AG08396 (cell line): ENCODE measurements at places on chromosomes 5 and 9.
A peak's percentile ranks its signal among the peaks of the same experiment; 100 is the strongest.

GRCh38 chr9:75921391-75922127 lies 31.1 kb downstream of the PCSK5 start:
- DNase-seq, result no peak

GRCh38 chr5:138502521-138502920 lies 37.2 kb downstream of the EGR1 start:
- DNase-seq, result no peak

DNA sequence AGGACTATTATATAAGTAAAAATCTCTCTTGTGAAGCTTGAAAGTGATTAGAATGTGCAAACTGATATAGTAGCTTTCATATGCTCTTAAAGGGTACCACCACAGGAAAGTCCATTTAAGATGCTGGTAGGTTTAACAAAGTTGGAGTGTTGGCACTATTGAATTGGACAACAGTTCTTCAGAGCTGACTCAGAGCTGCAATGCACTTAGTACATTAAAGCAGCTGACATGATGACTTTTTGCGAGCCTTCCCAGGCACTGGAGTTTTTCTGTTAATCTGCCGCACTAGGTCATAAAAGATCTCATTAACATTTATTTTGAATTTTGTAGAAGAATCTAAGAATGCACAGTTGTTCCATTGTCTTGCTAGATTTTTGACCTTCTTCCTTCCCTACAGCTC lies 243.8 kb downstream of the ADAMTSL1 start:
- DNase-seq, result no peak

- DNase-seq, result no peak
Measured at GRCh38 chr9:116694785-116695291, 7.7 kb downstream of the TRIM32 start.

GRCh38 chr9:36169166-36169565 lies at the start of gene CCIN:
CCIN (plus strand) TSS chr9:36169388; CDS start chr9:36169503, 115 bp downstream.
- DNase-seq, result no peak

DNA sequence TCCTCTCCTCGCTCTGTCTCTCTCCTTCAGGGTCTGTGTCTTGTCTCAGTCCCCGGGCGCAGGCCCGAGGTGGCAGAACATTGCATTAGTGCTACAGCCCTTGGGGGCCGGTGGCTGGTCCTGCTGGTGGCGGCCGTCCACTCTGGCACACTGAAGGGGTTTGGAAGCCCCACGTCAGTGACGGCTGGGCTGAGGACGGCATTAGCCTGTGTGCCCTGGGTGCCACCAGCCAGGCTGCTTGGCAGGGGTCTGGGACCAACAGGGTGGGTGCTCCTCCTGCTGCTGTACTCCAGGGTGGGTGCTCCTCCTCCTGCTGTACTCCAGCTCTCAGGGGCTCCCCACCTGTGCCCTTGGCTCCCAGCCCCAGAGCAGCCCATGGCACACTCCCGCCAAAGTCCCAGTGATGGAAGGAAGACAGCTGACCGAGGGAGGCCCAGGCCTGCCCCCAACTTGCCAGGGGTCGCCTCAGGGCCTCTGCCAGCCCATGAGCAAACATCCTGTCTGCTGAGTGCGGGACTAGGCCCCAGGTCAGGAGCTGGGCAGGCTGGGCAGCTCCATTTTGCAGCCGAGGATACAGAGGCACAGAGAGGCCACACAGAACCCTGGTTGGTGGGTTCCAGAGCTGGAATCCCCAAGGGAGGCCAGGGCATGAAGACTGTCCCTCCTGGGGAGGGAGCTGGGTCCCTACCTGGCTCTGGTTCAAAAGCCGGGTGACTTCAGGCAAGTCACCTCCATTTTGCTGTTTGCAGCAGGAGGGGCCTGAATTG lies 27.3 kb downstream of the SARDH start:
- no peak for DNase-seq

- DNase-seq, result no peak
Measured at GRCh38 chr5:9126490-9126889, 419.4 kb downstream of the SEMA5A start.

GRCh38 chr9:32487981-32488380 lies 38.0 kb downstream of the RIGI start:
- DNase-seq, result no peak

GRCh38 chr9:109624896-109625295 lies 126.8 kb upstream of the PTPN3 start:
- DNase-seq, result no peak

GRCh38 chr5:38961691-38962090 lies 112.5 kb downstream of the RICTOR start:
- no peak for DNase-seq

DNA sequence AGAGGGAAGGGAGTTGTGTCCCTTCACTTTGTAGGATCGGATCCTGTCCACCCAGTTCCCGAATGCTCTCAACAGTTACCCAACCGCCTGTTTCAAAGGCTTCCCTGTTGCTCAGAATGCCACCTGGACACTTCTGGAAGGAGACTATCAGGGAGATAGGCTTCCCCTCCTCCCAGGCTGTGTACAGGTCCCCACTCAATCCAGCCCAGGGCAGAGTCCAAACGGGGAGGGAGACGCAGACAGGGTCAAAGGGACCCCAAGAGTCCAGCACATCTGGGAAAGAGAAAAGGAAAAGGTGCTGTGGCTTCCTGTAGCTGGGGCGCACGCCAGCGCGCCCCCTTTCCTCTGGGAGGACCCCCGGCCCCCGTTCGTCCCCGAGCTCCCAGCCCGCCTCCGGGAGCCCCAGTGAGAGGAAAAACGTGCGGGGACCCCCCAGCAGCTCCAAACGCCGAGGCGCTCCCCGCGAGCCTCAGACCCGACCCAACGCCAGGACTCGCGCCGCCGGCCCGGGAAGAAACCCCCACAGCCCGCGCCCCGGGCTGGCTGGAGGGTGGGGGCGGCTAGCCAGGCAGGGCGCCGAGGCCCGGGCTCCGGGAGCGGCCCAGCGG lies 640 bp downstream of the SURF4 start:
- peak; percentile 67 for DNase-seq

DNA sequence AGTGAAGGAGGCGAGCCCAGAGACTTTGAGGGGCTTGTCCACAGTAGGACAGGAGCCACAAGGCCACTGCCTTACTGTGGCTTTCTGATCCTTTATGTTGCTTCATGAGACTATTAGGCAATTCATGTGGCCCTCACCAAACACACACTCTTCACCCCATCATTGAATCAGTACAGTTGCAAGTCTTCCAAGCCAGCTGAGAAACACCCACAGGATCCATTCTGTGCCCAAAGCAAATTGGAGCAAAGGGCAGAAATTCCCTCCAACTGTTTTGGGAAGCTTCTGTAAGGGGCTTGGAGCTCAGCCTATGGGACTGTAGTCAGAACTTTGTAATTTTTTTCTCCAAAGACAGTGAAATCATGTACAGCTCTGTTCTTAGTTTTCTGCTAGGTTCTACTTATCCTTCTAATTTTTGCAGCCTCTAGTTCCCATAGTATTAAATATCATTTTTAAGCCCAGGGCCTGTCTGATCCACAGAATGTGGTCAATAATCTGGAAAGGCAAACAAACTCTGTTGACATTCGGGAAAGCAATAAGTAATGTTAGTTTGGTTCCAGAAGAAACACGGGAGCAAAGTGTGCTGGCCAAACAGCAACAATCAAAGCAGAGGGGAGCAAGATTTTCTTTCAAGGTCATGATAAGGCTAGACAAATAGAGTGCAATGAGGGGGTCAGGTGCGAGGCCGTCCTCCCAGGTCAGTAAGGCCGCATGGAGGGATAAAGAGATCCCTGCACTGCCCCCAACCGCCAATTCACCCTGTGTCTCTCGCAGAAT lies 47.0 kb downstream of the UBE2QL1 start:
- no peak for DNase-seq

- DNase-seq, result peak; percentile 36
Measured at GRCh38 chr5:180718810-180719453, 20.9 kb downstream of the OR2Y1 start.

GRCh38 chr5:24094081-24094679 lies 550.6 kb downstream of the CDH10 start:
- no peak for DNase-seq

GRCh38 chr5:71830681-71831539 lies 111.8 kb downstream of the CARTPT start:
- peak; percentile 82 for DNase-seq

- DNase-seq, result no peak
Measured at GRCh38 chr9:99056886-99057664, 47.8 kb upstream of the TGFBR1 start.

- DNase-seq, result no peak
Measured at GRCh38 chr5:149011084-149011483, 51.8 kb downstream of the SH3TC2 start.

DNA sequence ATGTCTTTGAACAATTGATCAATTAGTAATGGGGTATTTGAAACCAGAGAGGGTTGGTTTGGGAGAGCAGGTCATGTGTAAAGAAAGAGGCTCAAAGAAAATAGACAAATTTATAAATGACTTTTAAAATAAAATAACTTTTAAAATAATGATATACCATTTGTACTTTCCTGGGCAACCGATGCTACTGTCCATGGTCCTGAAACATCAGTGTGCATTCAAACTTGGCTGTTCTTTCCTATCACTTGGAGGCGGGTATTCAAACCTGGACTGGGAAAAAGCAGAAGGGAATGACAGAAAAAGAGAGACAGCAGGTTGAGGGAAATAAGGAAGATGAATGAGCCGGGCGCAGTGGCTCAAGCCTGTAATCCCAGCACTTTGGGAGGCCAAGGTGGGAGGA lies 1446.4 kb upstream of the WWC1 start:
- DNase-seq, result no peak

DNA sequence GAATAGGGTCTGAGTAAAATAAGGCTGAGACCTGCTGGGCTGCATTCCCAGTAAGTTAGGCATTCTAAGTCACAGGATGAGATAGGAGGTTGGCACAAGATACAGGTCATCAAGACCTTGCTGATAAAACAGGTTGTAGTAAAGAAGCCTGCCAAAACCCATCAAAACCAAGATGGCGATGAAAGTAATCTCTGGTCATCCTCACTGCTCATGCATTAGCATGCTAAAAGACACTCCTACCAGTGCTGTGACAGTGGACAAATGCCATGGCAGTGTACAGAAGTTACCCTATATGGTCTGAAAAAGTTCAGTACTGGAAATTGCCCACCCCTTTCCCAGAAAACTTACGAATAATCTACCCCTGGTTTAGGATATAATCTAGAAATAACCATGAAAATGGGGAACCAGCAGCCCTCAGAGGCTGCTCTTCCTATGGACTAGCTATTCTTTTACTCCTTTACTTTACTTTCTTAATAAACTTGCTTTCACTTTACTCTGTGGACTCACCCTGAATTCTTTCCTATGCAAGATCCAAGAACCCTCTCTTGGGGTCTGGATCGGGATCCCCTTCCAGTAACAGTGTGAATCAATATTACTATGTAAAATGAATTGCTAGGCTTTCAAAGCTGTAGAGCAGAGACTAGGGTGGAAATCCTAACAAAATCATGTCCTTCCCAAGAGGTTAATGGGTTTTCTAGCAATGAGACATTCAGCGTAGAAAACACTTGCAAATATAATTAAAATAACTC lies 257.8 kb downstream of the KIAA0825 start:
- DNase-seq, result no peak

DNA sequence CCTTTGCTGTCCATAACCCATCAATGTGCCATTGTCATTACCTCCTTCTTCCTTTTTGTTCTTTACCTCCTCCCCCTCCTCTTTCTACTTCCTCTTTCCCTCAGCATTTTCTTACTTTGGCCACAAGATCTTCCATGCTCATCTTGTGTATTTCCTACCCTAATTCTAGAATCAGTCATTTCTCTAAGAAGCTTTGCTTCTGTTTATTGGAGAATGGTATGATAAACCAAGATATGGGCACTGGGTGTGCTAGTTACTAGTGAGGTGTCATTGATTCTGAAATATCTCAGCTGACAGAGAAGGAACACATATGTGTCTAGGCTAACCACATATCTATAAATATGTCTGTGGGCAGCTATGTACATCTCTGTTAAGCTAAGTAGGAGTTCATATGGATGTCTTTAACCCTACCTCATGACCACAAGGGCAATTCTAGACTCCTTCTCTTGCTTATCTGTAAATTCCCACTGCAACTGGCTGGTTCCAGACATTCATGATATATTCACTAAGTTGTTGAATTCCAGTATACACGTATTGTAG lies 2051.3 kb upstream of the CDH9 start:
- DNase-seq, result no peak

- DNase-seq, result no peak
Measured at GRCh38 chr9:112659906-112660305, 58.0 kb downstream of the INIP start.

DNA sequence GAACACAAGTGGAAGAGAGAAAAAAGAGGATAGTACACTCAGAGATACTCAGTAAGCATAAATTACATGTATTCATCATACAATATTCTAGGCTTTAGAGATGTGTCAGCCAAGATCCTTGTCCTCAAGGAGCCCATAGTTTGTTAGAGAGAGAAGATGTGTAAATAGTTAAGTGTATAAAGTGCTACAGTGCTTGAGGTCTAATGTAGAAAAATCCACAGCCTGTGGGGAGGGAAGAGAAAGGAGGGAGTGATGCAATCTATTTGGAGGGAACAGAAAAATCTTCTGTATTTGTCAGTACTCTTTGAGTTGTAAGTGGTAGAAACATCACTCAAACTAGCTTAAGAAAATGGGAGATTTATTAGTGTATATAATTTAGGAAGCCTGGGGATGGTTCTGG lies 81.9 kb downstream of the PALM2AKAP2 start:
- no peak for DNase-seq

- DNase-seq, result peak; percentile 42
Measured at GRCh38 chr5:53360811-53361210, 119.6 kb upstream of the FST start.

- DNase-seq, result no peak
Measured at GRCh38 chr9:93093877-93094657, 1.9 kb upstream of the CARD19 start.

GRCh38 chr5:137342764-137343163 lies 156.4 kb downstream of the SPOCK1 start:
- no peak for DNase-seq

DNA sequence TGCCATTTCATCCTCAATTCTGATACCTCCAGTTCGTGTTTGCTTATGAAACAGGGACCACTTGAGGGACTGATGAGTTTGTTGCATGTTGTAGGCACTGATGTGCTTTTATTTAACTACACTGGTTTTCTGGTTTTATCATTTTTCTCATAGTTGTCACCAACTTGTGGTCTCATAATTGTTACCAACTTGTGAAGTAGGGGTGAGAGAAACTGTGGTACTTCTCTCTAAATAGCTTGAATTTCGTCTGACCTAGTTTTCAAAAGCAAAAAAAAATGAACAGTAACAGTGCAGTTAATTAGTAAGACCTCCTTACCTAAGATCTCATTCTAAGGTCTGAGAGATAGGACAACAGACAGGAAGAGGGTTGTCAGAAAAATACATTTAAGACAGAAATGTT lies 78.0 kb downstream of the ANXA2R start:
- DNase-seq, result no peak

GRCh38 chr9:127165116-127165515 lies 42.7 kb upstream of the ANGPTL2 start:
- no peak for DNase-seq

DNA sequence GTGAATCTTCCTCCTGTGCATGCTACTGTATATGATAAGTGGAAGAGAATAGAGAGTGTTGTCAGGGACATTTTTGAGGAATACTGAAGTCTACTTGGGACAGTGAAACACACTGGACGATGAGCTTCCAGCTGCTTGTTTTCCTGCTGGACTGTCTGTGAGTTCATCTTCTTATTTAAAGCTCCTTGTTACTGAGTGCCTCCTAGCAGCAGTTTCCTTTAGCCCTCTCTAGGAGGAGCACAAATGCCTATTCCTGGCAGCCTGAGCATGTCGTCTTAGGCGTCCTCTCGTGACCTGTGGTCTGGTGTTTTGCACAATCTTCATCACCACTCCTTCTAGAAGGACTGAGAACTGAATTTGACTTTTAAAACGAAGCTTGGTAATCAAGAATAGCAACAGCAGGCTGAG lies 43.8 kb downstream of the ANKRD33B start:
- DNase-seq, result peak; percentile 52
